ENCODE measurements at places on chromosomes 6 and 20.

DNA sequence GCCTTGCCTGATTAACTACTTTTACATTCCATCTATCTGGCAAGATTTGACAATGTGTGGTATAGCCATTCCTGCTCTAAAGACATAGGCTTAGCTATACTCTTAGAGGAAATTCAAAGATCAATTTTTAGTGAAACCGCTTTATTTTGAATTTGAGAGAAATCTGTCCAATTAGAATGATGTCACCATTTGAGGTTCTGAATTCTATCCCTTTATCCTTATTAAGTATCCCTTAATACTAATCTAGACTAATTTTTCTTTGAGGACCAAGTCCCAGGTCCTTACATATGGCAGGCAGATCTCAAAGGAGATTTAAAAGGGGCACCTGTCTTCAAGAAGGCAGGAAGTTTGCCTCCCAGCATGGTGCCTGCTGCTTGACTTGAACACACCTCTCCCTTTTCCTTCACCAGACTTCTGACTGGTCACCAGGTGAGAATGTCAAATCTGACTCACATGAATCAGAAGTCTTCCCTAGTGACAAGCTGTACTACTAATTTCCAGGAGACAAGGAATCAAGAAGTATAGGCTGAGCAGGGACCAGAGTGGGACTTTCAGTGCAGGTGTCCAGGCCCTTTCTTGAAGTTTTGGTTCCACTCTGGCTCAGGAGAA is 15.0 kb upstream of the MRAP2 start:
- no peak for DNase-seq

- no peak for DNase-seq
Observed at GRCh38 chr20:45934046-45934585, 367 bp upstream of the PCIF1 start.

DNA sequence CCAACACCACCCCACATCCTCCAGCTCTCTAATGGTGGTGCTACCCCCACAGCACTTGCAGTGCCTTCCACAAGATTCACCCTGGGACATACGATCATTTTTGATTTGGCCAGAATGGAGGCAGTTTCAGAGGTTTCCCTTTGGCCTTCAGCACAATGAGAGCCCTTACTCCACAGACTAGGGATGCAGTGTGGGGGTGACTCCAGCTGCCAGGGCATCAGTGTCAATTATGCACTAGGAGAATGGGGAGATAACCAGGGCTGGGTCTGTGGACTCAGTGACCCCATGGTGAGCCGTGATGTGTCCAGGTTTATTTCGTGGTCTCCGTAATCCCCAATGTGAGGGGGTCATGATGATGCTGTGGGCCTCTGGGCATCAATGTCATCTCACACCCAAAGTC is 31.5 kb upstream of the MICB start:
- no peak for DNase-seq

- DNase-seq, result no peak
Observed at GRCh38 chr6:89048288-89048923, 32.1 kb upstream of the PNRC1 start.

DNA sequence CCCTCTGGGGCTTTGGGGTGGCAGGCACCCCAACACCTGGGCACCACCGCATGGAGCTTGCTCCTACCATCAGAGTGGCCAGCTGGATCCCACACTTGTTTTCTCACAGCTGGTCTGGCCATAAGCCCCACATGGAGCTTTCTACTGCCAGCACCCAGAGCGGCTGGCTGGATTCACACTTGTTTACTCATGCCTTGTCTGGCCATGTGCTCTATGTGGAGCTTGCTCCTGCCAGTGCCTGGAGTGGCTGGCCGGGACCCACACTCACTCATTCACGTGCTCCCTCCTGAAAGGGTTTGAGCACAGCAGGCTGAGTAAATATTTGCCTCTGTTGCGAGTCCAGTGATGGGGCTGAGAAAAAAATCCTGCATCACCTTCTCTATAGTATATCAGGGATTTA is 487.0 kb downstream of the CD109 start:
- DNase-seq, result no peak

DNA sequence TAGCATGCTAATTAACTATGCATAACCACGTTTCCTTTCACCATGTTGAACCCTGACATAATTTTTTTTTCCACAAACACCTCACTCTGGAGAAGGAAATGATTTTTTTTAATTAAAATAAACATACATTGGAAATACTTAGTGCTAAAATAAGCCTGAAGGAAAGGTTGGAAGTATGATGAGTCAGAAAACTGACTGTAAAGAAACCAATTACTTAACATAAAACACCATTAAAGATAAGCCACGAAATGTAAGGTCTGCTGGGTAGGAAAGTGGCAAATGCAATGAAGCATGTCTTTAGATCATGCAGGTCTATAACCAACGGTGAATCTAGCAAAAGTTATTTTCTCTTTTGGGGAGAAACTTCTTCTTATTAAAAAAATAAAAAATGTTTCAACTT is 47.5 kb downstream of the OPRM1 start:
- no peak for DNase-seq

DNA sequence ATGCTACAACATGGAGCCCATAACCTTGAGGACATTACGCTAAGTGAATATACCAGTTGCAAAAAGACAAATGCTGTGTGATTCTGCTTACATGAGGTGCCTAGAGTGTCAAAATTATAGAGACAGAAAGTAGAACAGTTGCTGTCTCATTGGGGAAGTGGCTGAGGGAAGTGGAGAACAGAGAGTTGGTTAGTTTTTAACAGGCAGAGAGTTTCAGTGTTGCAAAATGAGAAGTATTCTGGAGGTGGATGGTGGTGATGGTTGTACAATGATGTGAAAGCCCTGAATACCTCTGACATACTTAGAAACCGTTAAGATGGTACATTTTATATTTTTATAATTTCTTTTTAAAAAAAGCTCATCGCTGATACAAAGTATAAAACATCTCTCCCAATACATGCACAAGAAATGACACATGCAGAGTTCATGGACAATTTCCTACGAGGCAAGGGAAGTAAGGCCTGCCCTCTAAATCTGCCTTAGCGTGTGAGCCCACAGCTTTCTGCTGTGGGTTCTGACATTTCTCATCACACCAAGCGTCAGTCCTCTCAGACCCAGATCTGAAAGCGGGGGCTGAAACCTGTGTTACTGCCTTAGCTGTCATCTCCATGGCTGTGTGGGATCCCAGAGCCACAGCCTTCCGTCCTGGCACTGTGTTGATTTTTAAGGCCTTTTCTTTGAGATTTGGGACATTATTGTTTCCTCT is 126.0 kb downstream of the RNASET2 start:
- DNase-seq, result peak; percentile 72

DNA sequence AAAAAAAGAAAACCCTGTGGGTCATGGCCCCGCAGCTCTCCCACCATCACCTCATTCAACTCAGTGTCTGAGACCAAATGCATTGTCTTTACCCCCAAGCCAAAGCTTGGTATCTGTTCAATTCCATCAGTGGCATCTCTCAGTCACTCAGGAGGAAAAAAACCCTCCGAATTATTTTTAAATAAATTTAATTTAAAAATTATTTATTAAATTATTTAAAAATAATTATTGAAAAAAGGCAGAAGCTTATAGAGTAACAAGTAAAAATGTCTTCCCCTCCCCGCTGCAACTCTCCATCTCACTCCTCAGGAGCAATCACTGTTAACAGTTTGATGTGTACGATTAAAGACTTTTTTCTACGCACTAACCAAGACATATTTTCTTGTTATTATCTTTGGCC is 50.7 kb downstream of the PRDM1 start:
- DNase-seq, result no peak

DNA sequence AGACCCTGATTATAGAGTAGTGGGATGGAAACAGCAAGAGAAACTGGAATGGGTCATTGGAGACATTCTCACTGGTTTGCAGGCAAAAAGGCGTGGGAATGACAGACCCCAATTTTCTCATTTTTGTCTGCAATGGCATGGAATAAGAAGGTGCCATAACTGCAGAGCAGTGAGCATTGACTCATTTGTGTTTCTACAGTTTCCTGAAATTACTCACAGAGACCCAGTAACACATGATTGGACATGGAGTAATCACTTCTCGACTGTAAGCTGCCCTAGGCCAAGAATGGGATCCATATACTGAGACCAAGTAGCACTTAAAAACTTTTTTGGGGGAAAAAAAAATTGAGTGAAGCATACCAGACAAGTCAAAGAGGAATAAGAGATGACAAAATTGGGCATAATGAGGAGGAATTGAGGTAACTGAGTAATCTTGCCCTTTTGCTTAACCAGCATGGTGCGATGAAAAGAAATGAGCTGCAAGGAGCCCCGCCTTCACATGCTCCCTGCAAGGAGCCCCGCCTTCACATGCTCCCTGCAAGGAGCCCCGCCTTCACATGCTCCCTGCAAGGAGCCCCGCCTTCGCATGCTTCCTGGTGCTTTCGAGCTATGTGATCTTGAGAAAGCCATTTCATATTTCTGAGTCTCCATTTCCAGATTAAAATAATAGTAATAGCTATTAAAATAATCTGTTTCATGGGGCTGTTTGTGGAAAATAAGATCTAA is 44.1 kb downstream of the NHSL1 start:
- DNase-seq, result no peak

DNA sequence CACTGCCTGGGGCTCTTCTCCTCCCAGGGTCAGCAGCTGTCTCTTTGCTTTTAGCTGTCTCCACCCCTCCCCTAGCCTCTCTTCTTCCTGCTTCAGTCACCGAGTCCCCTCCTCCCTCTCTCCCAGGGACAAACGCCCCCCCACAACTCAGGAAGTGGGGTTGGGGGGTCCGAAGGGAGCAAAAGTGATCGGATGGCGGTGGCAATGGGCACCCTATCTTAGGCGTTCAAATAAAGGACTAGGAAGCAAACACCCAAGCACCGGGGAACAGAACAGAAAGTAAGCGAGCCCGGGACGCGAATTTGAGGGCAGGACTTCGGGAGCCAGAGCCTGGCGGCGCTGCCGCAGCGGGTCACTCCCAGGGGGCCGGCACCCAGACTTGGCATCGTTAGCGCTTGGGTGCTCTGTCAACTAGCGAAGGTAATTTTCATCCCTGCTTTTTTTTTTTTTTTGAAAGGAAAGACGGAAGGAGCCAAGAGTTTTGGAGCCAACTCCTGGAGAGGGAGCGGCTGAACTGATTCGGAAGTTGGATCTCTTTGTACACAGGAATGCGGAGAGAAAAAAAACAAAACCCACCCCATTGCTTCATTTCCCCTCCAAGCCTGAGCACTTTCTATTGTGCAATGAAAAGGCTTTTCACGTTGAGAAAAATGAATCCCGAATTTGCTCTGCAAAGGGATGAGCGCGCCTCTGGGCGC is 815 bp upstream of the ITPR3 start:
- DNase-seq, result no peak

DNA sequence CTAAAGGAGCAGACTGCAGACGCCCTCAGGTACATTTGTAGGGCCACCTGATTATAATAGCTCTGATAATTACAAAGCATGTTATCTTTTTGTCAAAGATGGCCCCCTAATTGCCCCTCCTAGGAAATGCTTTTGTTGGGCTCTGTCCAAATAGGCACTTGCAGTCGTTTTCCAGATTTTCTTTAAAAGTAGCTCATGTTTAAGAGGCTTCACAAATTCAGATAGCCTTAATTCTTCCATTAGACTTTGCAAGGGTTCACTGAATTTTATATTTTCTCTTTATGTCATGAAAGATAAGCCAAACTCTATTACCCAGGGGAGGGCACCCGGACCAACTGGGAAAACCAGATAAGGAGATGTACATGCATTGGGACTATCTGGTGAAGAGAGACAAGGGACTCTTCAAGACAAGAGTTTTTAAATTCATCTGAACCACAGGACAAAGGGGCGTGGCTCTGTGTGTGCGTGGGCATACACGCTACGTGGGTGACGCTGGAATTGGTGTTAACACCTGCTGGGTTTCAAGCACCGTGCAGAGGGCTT is 95.6 kb downstream of the TOX2 start:
- no peak for DNase-seq

DNA sequence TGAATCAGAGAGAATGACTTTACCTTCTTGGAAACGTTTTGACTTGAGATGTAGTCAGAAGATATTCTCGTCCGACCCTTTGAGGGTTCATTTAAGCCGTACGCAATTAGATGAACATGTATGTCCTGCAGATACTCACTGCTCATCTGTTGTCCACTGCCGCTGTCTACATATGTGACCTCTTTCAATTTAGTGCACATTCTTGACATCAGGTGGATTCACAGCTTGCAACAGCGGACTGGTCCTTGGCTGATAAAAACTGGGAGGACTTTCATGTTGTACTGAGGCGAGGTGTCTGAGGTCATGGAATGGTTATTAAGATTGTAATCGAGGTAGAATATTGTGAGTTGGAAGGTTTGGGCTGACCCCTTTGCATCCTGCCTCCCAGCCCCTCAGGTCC is 194.2 kb downstream of the JARID2 start:
- DNase-seq, result no peak

DNA sequence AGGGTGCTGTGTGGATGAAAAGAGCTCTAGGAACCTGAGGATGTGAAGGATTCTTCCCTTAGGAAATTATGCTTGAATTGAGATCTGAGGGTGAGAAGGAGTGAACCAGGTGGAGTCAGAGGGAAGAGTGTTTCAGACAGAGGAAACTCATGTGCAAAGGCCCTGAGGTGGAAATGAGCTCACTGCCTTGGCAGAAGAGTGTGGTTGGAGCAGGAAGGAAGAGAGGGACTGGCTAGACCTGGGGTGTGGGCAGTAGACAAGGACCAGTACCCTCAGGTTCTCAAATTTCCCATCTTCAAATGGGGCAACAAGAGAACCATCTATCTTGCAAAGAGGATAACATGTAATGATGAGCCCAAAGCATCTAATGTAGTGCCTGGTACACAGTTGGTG is 24.0 kb upstream of the GTSF1L start:
- DNase-seq, result no peak

GRCh38 chr6:75437421-75437891 is 56.1 kb downstream of the FILIP1 start:
- DNase-seq, result peak; percentile 14

- DNase-seq, result peak; percentile 60
Observed at GRCh38 chr6:149032599-149033405, 284.7 kb upstream of the TAB2 start.

- DNase-seq, result peak; percentile 59
Observed at GRCh38 chr20:46752728-46753127, 43.3 kb downstream of the SLC2A10 start.

- no peak for DNase-seq
Observed at GRCh38 chr6:19715167-19715551, 122.0 kb upstream of the ID4 start.

DNA sequence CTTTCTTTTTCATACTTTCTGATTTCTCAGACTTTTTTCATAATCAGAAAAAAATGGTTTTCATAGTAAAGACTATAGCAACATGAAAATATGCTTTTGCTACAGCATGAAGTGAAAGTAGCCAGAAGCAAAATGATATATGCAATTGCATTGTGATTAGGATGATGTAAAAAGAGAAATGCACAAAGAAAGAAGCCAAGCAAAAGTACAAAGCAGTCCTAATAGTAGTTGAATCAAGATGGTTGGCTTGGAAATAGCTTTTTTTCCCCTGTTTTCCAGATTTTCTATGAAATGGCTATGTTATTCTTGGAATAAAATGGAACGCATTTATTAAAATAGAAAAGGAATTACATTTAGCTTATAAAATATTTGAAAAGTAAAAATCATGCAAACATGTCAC is 77.3 kb downstream of the SEL1L2 start:
- no peak for DNase-seq

GRCh38 chr20:58863044-58863790 is 10.7 kb downstream of the GNAS start:
- no peak for DNase-seq

- peak; percentile 97 for DNase-seq
Observed at GRCh38 chr20:19784511-19785172, 26.6 kb downstream of the RIN2 start.

All from pons (tissue), 1 donor.